ENCODE measurements at places on chromosomes 7 and 10. TPM values are rescaled to one million over a fixed set of nuclear protein-coding genes. Genes with fewer than 3 reads are reported as not detected.

- no peak for DNase-seq
These were observed 12.6 kb downstream of the FAM53B start for GRCh38 chr10:124731551-124731950.

GRCh38 chr10:58335306-58336005 lies 650 bp downstream of the UBE2D1 start:
- DNase-seq = peak; percentile 75

Gene ZPBP
- total RNA-seq = not detected

- DNase-seq = no peak
These were observed 48.4 kb upstream of the SEMA3C start for GRCh38 chr7:80967071-80967916.

- DNase-seq = no peak
These were observed 115.6 kb upstream of the FAM133B start for GRCh38 chr7:92705831-92706230.

- no peak for DNase-seq
These were observed 15.3 kb upstream of the PWWP2B start for GRCh38 chr10:132381741-132382140.

Gene AMZ1
- total RNA-seq = 0.05 TPM

GRCh38 chr7:121313793-121314676 lies 14.8 kb upstream of the WNT16 start:
- DNase-seq = no peak

GRCh38 chr7:8413600-8413999 lies 19.8 kb upstream of the NXPH1 start:
- DNase-seq = no peak
